ENCODE measurements at places on chromosomes 3 and 15. TPM values are rescaled to one million over a fixed set of nuclear protein-coding genes. Genes with fewer than 3 reads are reported as not detected.

Gene KLHL40
- not detected for total RNA-seq

Gene GOLGA6A
- total RNA-seq, result not detected

Gene MYEF2
- 5.1 TPM for total RNA-seq

Gene ATP13A4
- total RNA-seq, result not detected

Gene C3orf22
- total RNA-seq, result not detected

Gene GHRL
- not detected for total RNA-seq

All from fibroblast of the aortic adventitia (primary cell).